ENCODE measurements at places on chromosomes 3 and 15. TPM values are rescaled to one million over a fixed set of nuclear protein-coding genes. Genes with fewer than 3 reads are reported as not detected.

The CDHR4 gene
- polyA plus RNA-seq: 0.09 TPM

The RBP2 gene
- not detected for polyA plus RNA-seq

The UROC1 gene
- polyA plus RNA-seq: not detected

The GTPBP8 gene
- 14.9 TPM for polyA plus RNA-seq

The ZNF717 gene
- polyA plus RNA-seq: 11.5 TPM

The PCCB gene
- polyA plus RNA-seq: 57.2 TPM

The B3GALNT1 gene
- polyA plus RNA-seq: 8.2 TPM

The PRSS50 gene
- not detected for polyA plus RNA-seq

The CFAP92 gene
- polyA plus RNA-seq: not detected

The STXBP5L gene
- polyA plus RNA-seq: not detected

The MCF2L2 gene
- polyA plus RNA-seq: not detected

The ACTR8 gene
- polyA plus RNA-seq: 34.9 TPM

The ISLR2 gene
- not detected for polyA plus RNA-seq

The IGSF10 gene
- polyA plus RNA-seq: 0.02 TPM

The GOLGA6L2 gene
- not detected for polyA plus RNA-seq

The USP13 gene
- polyA plus RNA-seq: 15.2 TPM

The IGDCC3 gene
- 0.11 TPM for polyA plus RNA-seq

The POLG gene
- 17.5 TPM for polyA plus RNA-seq

The SEMA5B gene
- not detected for polyA plus RNA-seq

The NRG4 gene
- not detected for polyA plus RNA-seq

The IL1RAP gene
- polyA plus RNA-seq: 11.4 TPM

The ARNT2 gene
- polyA plus RNA-seq: 36.8 TPM

The TEX264 gene
- 49.9 TPM for polyA plus RNA-seq

The ANKRD34C gene
- not detected for polyA plus RNA-seq

The CHRM5 gene
- 0.07 TPM for polyA plus RNA-seq

The FILIP1L gene
- 75.5 TPM for polyA plus RNA-seq

The CYP8B1 gene
- polyA plus RNA-seq: not detected

The TLR9 gene
- polyA plus RNA-seq: 0.05 TPM

The SEMA6D gene
- polyA plus RNA-seq: 7.9 TPM

The KLHL40 gene
- polyA plus RNA-seq: not detected

The IQCF5 gene
- polyA plus RNA-seq: not detected

The ULK3 gene
- 14.2 TPM for polyA plus RNA-seq

The SHQ1 gene
- polyA plus RNA-seq: 14.1 TPM

The PYGO1 gene
- 7.7 TPM for polyA plus RNA-seq

The CKMT1A gene
- not detected for polyA plus RNA-seq

The CEP97 gene
- polyA plus RNA-seq: 2.4 TPM

The SKOR1 gene
- 0.02 TPM for polyA plus RNA-seq

The ABCC5 gene
- polyA plus RNA-seq: 30.6 TPM

The P2RY1 gene
- polyA plus RNA-seq: 0.04 TPM

The IL5RA gene
- polyA plus RNA-seq: not detected

The OIP5 gene
- 2.9 TPM for polyA plus RNA-seq

The XYLB gene
- polyA plus RNA-seq: 4.0 TPM

The KIAA1143 gene
- polyA plus RNA-seq: 19.6 TPM

The ZIC4 gene
- polyA plus RNA-seq: not detected

The LRRC49 gene
- 22.9 TPM for polyA plus RNA-seq

The RUVBL1 gene
- 83.3 TPM for polyA plus RNA-seq

The AQR gene
- polyA plus RNA-seq: 25.2 TPM

The STRA6 gene
- 0.12 TPM for polyA plus RNA-seq

The SPINT1 gene
- 0.94 TPM for polyA plus RNA-seq

The C3orf85 gene
- not detected for polyA plus RNA-seq

The GCSAM gene
- not detected for polyA plus RNA-seq

The PPP4R2 gene
- 35.1 TPM for polyA plus RNA-seq

The LRTM1 gene
- not detected for polyA plus RNA-seq

The KLF15 gene
- polyA plus RNA-seq: 0.53 TPM

The C2CD4A gene
- polyA plus RNA-seq: not detected

The LRRK1 gene
- 5.6 TPM for polyA plus RNA-seq

The ARRDC4 gene
- polyA plus RNA-seq: 9.2 TPM

The CLEC3B gene
- polyA plus RNA-seq: 4.3 TPM

The GCHFR gene
- 4.7 TPM for polyA plus RNA-seq
